HuH-7.5 (cell line): ENCODE measurements at places on chromosomes 6 and 20.

GRCh38 chr6:111952821-111953540, 79.7 kb upstream of the FYN start:
- no peak for DNase-seq

- DNase-seq: no peak
Measured at GRCh38 chr6:84027340-84028181, 6.0 kb upstream of the MRAP2 start.

- DNase-seq: no peak
Measured at GRCh38 chr6:85191656-85192055, 258.2 kb upstream of the NT5E start.

GRCh38 chr6:80517525-80517924, 411.1 kb downstream of the BCKDHB start:
- no peak for DNase-seq

DNA sequence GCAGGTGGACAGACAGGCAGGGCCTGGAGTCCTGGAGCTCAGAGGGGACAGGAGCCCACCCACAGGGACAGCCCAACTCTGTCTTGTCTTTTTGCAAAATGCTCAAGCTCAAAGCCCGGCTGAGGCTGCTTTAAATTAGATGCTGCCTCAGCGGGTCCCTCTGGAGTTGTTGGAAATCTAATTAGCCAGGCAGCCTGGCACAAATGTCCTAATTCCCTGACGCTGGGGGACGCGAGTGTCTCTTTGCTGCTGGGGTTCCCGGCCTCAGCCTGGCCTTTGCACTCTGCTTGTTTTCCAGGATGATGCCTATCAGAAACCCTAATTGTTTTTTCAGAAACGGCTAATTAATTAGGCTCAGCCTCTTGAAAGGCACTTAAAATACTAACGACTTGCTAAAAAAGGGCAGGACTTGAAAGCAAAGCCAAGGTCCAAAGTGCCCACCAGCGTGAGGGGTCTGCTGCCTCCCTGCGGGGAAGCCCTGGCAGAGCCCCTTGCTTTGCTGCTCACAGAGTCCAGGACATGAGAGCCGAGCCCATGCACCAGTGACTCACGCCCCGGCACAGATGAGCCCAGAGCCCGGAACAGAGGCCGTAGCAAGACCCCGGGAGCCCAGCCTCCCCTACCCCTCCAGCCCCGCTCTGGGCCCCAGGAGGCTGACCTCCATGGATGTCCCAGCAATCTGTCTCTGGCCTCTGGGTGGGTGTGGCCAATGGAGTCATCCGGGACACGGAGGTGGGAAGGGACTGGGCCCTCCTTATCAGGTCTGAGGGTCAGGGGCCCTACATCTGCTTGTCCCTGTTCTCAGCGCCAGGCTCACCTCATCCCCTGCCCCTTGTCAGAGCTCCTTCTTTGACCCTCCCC, 46.0 kb upstream of the BHLHE23 start:
- DNase-seq: no peak

- DNase-seq: no peak
Measured at GRCh38 chr6:104704191-104704590, 155.5 kb downstream of the HACE1 start.

- no peak for DNase-seq
Measured at GRCh38 chr20:12965212-12965869, 43.4 kb upstream of the SPTLC3 start.

GRCh38 chr6:128141932-128142331, 241.1 kb upstream of the THEMIS start:
- no peak for DNase-seq

DNA sequence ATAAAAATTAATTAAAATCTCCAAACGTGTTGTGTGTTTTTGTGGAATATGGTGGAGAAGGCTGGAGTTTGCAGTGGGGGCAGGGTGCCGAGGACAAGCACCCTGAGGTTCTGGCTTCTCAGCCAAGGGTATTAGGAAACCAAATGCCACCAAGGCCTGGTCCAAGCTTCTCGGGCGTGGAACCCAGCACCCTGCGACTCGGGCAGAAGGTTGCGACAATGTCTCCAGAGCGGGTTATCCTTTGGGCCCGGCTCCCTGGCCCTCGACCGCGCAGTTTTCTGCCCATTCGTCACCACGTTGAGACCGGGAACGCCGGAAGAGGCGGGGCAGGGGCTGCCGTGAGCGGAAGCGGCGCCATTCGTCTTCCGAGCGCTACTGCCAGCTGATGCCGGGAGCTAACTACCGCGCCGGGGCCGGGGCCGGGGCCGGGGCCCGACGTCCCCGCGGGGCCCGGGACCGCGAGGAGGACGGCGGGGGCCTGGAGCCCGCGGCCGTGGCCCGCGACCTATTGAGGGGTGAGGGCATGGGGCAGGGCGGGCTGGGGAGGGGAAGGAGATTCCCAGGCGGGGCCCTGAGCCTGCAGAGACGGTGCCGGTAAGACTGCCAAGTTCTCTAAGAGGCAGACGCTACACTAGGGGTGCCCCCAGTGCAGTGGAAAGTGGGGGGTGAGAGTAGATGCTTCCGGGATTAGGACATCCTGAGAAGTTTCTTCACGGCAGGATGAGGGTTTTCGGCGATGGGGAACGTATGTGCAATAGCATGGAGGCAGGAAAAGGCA, at the start of gene RRP36:
RRP36 (plus strand) TSS at position 354 of the 778 bp plus-strand sequence; CDS start at position 386, 32 bp downstream.
- peak; percentile 77 for DNase-seq
